PC-9 (cell line): ENCODE measurements at places on chromosomes 13 and 19. TPM values are rescaled to one million over a fixed set of nuclear protein-coding genes. Genes with fewer than 3 reads are reported as not detected.

Gene CRTC1
- 13.3 and 16.6 TPM in 2 replicates for total RNA-seq

Gene STOML3
- total RNA-seq: not detected in 2 replicates

Gene ZNF724
- total RNA-seq: 8.4 and 8.7 TPM in 2 replicates

Gene ZNF790
- total RNA-seq: 5.0 and 5.9 TPM in 2 replicates

Gene GSX1
- total RNA-seq: not detected in 2 replicates

Gene COL4A2
- 1.1 and 1.2 TPM in 2 replicates for total RNA-seq

Gene KCNJ14
- total RNA-seq: 5.4 and 8.3 TPM in 2 replicates

Gene ZNF880
- total RNA-seq: 20.8 and 27.3 TPM in 2 replicates

Gene KBTBD7
- total RNA-seq: 3.9 and 4.1 TPM in 2 replicates

Gene TMEM86B
- total RNA-seq: 18.1 and 18.4 TPM in 2 replicates

Gene SLC10A2
- total RNA-seq: not detected in 2 replicates

Gene ZNF682
- 3.9 and 4.7 TPM in 2 replicates for total RNA-seq

Gene MISP
- total RNA-seq: 91.6 and 101 TPM in 2 replicates

Gene AP1M1
- total RNA-seq: 27.5 and 52.8 TPM in 2 replicates

Gene IGFLR1
- total RNA-seq: 8.6 and 9.7 TPM in 2 replicates

Gene ZNF135
- total RNA-seq: 0.15 TPM in 1 of 2 replicates, not detected in the other

Gene CD22
- total RNA-seq: 28.1 and 29.8 TPM in 2 replicates

Gene TGFBR3L
- 2.0 and 2.3 TPM in 2 replicates for total RNA-seq

Gene NDUFB7
- 192 and 248 TPM in 2 replicates for total RNA-seq

Gene C3
- total RNA-seq: 130 and 132 TPM in 2 replicates

Gene ATF5
- total RNA-seq: 15.3 and 19.2 TPM in 2 replicates
